ENCODE measurements at places on chromosomes 12 and 14. TPM values are rescaled to one million over a fixed set of nuclear protein-coding genes. Genes with fewer than 3 reads are reported as not detected.

RAB15 gene
- 3.6 TPM for polyA plus RNA-seq

ACSS3 gene
- polyA plus RNA-seq: 9.4 TPM

DGKA gene
- polyA plus RNA-seq: 66.2 TPM

METTL1 gene
- 62.6 TPM for polyA plus RNA-seq

ANKRD33 gene
- polyA plus RNA-seq: not detected

KLRF1 gene
- polyA plus RNA-seq: 0.61 TPM

ADAMTS20 gene
- not detected for polyA plus RNA-seq
